ENCODE measurements at places on chromosomes 3 and 15.

GRCh38 chr3:69941037-69941436, 58.5 kb upstream of the SAMMSON start:
- no peak for DNase-seq

- peak; percentile 65 for DNase-seq
These were observed 1.8 kb downstream of the CADPS start for GRCh38 chr3:62873451-62873760.

- no peak for DNase-seq
These were observed 403.2 kb downstream of the ZIC1 start for GRCh38 chr3:147812186-147812911.

DNA sequence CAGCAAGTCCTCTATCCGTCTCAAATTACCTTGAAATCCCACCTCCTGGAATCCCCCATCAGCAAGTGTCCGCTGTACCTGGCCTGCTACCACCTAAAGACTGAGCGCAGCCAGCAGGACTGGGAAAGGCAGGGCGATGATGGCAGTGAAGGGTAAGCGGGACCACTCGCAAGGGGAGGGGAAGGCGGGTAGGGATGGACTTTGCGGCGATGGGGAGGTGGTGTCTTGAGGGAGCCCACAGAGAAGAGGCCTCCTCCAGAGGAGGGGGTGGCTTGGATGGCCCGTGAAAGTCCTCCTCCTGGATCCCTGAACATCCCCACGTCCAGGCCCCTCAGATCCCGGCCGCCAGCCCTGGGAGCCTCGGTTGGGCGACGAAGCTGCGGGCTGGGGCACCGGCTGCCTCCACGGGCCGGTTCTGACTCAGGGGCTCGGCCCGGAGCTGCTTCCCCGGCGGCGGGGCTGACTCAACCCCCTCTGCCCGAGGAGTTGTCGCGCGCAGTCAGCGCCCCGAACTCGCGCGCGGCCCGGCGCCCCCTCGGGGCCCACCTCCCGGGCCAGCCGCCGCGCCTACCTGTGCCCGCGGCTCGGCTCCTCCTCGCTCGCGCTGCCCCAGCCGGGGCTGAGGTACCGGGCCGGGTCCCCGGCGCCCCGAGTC, 512 bp downstream of the LARP6 start:
- DNase-seq, result peak; percentile 31

DNA sequence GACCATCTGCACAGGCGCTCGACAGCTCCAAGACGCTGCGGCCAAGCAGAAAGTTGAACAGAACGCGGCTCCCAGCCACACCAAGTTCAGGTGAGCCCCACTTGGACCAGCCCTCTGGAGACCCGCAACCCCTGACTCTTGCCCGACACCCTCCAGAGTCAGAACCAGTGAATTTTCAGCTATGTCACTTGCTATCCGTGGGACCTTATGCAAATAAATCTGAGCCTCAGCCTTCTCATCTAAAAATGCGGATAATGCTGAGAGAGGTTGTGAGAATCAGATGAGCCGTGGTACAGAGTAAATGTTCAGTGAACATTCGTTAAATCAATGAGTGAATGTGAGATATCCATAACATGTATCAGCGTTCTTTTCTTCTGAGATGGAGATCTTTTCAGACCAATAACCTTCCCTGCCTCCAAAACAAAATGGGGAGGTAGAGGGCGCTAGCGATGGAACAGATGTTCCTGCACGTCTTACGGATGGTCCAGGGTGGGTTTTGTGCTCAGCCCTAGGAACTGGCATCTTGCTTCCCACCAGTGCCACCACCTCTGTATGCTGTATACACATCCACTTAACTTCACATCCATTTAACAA, 524 bp downstream of the MRPS11 start:
- peak; percentile 16 for DNase-seq

DNA sequence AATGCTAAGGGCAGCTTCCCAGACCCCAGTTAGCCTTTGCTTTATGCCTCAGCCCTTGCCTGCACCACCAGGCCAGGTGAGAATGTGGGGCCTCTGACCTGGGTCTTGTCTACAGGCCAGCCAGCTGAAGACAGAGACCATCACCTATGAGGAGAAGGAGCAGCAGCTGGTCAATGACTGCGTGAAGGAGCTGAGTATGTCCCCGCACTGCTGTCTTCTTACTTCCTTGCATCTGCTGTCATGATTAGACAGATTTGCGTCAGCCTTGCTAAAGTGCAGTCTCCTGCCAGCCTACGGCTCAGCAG, 74.6 kb downstream of the CCK start:
- DNase-seq, result no peak

DNA sequence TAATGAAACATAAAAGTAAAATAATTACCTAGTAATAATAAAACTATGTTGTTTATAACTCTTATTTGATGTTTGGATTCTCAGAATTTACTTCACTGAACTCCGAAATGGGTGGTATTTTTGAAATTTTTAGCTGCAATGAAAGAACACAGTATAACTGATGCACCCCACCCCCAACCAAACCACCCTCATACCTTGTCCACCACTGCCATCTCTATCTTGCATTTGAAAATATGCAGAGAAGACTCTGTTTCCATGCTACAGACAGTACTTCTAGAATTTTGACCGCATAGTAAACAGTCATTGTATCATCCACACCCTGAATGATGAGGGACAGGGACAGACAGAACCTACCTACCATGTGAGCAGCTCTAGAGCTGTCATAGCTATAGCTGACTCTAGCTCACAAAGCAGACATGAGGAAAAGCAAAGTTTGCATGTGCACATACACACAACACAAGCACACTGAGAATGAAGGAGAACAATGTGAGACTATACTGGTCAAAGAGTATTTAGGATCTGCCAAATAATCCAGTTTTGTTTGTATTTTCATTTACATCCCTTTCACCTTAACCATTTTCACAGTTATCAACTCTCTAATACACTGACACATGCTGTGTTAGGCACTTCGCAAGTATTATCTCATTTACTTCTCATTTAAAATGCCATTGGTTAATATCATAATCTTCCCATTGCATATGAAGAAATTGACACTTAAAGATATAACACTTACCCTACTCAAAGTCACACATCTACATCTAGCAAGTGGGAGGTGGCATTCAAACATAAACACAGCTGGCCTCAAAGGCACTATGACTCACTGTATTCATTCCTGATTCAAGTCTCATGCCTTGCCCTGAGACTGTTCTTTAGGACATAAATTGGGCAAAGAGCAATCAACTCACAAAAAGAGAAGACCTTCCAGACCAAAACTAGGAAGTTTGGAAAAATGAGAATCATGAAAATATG, 1014.7 kb upstream of the CFAP20DC start:
- no peak for DNase-seq

GRCh38 chr3:81095956-81096355, 665.5 kb downstream of the GBE1 start:
- no peak for DNase-seq

GRCh38 chr15:99504823-99505551, 60.8 kb upstream of the MEF2A start:
- DNase-seq, result no peak

- no peak for DNase-seq
These were observed 23.7 kb downstream of the TPM1 start for GRCh38 chr15:63066272-63066671.

DNA sequence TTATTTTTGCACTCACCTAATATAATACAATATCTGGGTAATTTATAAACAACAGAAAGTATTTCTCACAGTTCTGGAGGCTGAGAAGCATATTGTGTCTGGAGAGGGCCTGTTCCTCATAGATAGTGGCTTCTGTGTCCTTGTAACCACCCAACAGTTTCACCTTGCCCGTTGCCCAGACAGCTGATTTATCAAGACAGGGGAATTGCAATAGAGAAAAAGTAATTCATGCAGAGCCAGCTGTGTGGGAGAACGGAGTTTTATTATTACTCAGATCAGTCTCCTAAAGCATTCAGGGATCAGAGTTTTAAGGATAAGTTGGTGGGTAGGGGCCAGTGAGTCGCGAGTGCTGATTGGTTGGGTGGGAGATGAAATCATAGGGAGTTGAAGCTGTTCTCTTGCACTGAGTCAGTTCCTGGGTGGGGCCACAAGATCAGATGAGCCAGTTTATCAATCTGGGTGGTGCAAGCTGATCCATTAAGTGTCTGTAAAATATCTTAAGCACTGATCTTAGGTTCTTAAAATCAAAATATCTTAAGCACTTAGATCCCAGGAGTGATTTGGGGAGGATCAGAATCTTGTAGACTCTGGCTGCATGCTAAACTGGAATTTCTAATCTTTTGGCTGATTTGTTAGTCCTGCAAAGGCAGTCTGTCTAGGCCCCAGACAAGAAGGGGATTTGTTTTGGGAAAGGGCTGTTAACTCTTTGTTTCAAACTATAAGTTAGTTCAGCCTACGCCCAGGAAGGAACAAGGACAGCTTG, 33.9 kb upstream of the C15orf39 start:
- no peak for DNase-seq

DNA sequence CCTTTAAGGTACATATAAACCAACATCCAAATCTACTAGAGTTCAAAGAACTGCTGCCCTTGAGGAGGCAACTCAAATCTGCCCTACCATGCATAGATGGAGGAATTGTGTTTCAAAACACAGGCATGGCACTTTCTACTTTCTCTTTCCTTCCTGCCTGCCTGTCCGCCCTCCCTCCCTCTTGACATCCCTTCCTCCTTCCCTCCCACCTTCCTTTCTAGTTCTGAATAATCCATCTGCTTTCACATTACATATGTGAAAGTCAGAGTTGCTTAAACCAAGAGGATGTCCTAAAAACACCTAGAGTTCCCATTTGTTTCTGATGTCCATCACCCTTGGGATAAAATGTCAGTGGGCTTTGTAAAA, 537.6 kb downstream of the FOXP1 start:
- DNase-seq, result no peak

DNA sequence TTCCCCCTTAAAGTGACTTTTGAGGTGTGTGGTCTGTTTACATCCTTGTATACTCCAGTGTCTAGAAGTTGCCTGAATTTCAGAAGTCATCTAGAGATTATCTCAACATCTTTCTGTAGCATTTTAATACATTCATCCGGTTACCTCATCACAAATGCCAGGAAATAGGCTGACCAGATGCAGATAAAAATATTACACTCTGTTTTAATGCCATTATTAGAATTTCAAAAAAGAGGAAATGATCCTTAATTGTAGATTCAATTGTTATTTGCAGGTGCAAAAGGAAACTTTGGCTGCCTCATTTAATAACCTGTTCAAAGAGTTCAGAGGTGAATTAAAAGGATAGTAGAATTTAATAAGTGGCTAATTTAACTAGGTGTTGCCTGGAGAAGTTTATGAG, 290.9 kb downstream of the C3orf38 start:
- DNase-seq, result no peak

- no peak for DNase-seq
These were observed 153.9 kb upstream of the TPM1 start for GRCh38 chr15:62888623-62889022.

DNA sequence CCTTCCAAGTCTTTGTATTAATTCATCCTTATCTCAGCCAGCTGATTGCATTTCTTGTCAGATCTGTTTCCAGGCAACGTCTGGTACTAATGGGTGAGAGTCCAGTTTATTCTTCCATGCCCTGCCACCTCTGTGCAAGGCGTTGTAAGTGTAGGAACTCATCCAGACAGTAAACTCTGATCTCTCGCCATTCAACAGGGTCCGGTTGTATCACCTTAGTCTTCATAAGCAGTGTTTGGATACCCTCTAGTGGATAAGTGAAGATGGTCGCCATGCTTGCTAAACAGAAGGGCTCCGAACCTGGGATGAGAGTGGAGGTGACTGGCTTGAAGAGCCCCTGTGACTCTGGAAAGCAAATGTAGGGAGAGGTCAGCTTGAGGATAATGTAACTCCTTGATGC, 51.6 kb upstream of the CMTM7 start:
- peak; percentile 42 for DNase-seq

DNA sequence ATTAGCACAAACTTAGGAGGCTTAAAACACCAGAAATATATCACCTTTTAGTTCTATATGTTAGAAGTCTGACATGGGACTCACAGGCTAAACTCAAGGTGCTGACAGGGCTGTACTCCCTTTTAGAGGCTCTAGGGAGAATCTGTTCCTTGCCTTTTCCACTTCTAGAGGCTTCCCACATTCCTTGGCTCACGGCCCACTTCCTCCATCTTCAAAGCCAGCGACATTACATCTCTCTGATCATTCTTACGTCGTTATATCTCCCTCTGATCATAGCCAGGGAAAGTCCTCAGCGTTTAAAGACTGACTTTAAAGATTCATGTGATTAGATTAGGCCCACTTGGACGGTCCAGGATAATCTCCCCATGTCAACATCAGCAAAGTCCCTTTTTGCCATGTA, 166.3 kb downstream of the GREM1 start:
- DNase-seq, result no peak

DNA sequence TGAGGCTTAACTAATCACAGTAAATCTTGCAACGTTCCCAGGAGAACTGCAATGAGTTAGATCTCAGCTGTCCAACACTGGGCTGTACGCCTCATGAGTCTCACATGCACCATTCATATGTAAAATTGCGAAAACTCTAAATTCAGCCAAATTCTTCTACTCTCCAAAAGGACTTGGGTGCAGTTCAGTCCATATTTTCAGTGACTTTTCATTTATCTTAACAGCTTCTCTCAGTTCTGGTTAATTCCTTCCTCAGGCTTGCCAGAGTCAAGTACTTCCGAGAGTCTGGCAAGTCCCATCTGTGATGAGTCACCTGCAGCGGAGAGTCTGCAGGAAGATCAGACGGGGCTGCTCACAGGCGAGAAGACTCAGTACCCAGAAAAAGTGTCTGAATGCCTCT, 11.5 kb downstream of the CCDC80 start:
- peak; percentile 61 for DNase-seq

GRCh38 chr3:164927728-164928127, 150.6 kb downstream of the SI start:
- no peak for DNase-seq

- peak; percentile 79 for DNase-seq
These were observed 390.7 kb upstream of the RGMA start for GRCh38 chr15:93479715-93480114.

- no peak for DNase-seq
These were observed 21.7 kb upstream of the FMN1 start for GRCh38 chr15:33215941-33216872.

- DNase-seq, result peak; percentile 98
These were observed 27.1 kb upstream of the MGLL start for GRCh38 chr3:127849368-127849767.

DNA sequence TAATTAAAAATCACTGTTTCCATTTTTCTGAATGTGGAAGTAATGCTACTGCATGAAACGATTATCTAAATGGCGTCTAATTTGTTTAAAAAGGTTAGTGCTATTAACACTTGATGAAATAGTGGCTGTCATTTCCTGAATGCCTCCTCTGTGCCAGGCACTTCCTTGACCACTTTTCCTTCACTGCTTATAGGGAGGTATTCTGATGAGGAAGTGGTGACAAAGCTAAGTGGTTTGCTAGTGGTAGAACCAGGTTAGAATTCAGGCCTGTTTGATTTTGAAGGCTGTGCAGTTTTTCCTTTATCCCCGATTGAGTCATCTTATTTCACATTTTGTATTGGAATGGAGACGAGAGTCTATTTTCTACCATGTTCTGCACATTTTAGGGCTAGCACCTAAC, 119.0 kb downstream of the USP13 start:
- no peak for DNase-seq

Measured in NCI-H2171 treated with DMSO at 0.1 percent for 48 hours (cell line).